Effector CD8-positive, alpha-beta T cell (primary cell): ENCODE measurements at places on chromosomes 1 and 21.

DNA sequence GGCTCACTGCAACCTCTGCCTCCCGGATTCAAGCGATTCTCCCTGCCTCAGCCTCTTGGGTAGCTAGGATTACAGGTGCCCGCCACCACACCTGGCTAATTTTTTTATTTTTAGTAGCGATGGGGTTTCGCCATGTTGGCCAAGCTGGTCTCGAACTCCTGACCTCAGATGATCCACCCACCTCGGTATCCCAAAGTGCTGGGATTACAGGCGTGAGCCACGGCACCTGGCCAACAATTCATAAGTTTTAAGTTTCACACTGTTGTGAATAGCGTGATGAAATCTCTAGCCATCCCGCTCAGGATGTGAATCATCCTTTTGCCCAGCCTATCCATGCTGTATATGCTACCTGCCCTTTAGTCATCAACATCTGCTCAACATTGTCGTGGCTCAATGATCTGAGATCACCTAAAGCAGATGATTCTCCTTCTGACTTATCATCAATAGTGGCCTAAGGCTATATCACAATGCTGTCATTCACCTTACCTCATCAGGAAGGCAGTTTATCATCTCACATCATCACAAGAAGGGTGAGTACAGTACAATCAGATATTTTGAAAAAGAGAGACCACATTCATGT, 2.6 kb downstream of the PFDN2 start:
- no peak for DNase-seq

- no peak for DNase-seq
Measured at GRCh38 chr1:166796620-166797236, 42.5 kb upstream of the POGK start.

DNA sequence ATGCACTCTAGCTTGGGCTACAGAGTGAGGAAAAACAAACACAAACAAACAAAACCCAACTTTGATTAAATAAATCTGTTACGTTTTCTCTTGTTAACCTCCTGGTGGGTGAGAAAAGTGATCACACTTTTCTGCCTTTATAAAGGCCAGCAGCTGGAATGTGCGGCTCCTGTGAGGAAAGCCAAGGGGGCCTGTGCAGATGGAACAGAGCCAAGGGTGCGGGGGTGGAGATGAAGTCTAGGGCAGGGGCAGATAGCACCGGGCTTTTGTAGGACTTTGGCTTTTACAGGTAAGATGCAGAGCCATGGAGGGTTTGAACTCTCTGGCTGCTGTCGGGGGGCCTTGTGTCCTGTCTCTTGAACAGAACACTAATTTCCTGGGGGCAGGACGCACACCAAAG, 40.7 kb upstream of the GPR37L1 start:
- no peak for DNase-seq

DNA sequence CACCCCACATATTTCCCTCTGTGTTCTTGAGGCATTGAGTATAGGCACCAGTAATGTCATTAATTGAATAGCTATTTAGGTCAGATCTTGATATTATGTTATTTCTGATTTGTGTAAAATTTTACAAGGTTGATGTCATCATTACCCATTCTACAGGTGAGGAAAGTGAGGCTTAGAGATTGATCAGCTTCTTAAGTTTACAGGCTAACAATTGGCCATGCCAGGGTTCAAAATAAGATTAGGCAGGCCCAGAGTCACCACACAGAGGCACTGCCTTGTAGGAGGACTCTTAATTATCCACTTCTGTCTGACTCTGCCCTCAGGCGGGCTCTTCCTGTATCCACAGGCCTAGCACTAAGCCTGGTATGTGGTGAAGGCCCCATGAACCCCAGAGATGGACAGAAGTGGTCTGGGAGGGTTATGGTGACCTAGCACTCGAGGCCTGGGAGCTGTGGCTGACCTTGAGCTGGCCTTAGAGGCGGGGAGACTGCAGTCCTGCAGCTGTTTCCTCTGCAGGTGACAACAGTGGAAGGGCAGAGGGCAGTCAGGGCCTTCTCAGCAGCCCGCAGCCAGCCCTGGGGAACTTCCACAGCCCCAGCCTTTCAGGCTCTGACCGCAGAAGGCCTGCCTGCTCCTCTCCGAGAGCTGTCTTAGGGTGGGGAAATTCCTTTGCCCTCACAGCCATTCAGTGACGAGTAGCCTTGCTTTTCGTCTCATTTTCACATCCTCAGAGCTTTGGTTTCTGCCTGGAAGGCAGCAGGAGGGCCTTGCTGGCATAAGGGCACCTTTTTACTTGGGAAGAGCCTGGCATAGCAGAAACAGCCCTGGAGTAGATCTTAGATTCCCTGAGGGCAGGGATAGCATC, 12.2 kb downstream of the ZDHHC18 start:
- DNase-seq: no peak

GRCh38 chr1:8866173-8866791, 12.2 kb downstream of the ENO1 start:
- DNase-seq: no peak

DNA sequence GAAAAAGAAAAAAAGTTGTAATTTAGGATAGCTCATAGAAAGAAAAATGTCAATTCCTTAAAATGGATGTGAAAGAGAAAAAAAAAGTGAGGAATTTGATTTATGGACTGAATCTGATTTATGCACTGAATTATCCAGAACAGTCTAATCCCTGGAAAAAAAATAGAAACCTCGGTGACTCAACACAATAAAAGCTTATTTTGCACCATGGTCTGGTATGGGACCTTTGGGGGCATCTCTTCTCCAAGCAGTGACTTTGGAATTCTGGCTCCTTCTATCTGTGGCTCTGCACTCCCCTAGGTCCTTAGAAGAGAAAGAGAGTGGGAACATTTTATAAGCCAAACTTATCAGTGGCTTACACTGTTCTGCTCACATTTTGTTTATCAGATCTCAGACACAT, 471.7 kb upstream of the B3GALT2 start:
- no peak for DNase-seq

GRCh38 chr1:31981972-31982371, 31.7 kb upstream of the KHDRBS1 start:
- no peak for DNase-seq

GRCh38 chr1:168340781-168341482, 60.3 kb downstream of the TBX19 start:
- no peak for DNase-seq

DNA sequence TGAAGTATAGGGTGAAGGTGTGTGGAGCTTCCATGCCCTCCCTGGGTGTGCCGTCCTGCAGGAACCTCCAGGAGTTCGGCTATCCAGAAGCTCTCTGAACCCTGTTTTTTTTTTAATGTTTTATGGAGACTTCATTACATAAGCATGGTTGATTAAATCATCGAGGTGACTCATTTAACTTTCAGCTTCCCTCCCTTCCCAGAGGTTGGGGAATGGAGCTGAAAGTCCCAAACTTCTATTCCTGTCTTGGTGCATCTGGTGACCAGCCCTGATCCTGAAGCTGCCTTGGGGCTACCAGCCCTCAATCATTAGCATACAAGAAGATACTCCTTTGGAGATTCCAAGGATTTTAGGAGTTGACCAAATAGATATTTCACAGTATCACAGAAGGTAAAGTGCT, 9.5 kb downstream of the RRP15 start:
- no peak for DNase-seq

DNA sequence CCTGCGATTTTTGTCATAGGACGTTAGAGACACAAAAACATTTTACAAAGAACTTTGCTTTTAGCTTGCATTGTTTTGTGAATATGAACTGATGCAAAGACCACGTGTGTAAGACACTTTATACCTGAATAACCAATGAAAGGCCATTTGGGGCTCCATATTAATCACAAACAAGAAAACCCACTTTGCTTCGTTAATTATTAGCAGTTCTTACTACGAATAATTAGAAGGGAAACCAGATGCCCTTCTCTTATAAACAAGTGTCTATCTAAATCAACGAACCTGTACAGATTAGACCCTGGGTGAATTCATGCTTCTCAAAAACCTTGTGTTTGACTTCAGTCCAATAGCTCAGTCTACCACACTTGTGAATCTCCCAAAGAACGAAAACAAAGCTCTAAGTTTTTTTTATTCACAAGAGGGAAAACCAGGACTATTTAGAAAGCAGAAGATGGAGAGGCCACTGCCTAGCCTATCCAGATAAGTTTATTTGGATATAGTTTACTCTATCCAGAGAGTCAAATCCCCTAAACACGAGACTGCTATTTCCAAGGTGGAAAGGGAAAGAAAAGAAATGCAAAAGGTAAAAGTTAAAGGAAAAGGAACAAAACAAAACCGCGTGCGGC, 897 bp downstream of the CYYR1 start:
- DNase-seq: no peak

- DNase-seq: no peak
Measured at GRCh38 chr1:78586572-78586971, 33.7 kb upstream of the IFI44L start.

DNA sequence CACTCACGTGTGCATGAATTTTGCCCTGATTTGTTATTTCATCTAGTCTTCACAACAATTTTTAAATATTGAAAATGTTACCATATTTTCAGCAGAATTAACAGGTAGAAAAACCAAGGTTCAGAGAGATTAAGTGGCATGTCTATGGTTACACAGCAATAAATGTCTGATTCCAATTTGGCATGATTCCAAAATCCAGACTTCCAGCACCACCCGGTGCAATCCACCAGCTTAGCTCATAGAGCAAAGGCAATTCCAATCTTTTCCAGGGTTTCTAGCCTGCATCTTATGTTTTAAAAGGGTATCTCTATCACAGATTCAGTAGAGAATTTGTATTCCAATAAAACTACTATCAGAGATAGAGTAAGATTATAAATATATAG, 161.8 kb downstream of the TPR start:
- DNase-seq: no peak

DNA sequence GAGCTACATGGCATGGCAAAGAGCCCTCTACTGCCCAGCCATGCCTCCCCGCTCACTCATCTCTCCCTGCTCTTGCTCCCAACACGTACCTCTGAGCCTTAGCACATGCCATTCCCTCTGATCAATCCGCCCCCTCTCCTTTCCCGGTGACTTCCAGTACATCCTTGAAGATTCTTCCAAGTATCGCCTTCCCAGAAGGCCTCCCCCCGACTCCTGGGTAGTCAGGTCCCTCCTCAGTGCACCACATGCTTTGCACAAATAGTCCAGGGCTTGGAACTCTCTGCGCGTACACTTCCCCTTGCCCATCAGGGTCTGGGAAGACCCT, 77.0 kb upstream of the IFFO2 start:
- no peak for DNase-seq

DNA sequence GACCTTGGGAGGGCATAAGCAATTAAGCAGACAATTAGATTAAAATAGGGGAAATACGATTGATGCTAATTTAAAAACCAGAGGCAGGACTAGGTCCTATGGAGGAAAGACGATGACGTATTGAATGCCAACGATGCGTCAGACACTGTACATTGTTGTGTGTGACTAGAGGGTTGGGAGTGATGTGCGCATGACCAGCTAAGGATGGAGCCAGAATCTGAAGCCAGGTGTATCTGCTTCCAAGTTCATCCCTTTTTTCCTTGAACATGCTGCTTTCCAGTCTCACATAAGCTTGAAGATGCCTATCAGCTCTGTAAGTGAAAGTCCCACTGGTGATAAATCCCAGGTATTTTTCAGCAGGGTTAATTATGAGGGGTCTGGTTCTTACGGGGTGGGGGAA, 576.2 kb downstream of the MATN1 start:
- DNase-seq: no peak

- no peak for DNase-seq
Measured at GRCh38 chr1:57549300-57549699, 125.4 kb upstream of the DAB1 start.

DNA sequence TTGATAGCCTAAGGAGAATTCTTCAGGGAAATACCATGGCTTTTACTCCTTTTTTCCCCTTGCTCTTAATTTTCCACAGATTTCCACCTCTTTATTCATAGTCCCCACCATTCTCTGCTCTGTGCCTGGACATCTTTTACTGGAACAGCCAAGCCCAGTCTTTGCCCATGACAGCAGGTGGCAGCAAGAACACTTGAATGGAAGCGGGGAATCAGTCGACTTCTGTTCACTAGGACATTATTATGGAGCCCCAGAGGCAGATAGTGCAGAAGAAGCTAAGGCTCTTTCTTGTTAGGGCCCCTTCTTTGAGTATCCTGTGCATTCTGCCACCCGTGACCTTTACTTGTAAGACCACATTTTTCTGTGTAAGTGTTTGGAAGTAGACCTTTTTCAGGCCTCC, 6.3 kb downstream of the OR14I1 start:
- no peak for DNase-seq

- no peak for DNase-seq
Measured at GRCh38 chr1:8945568-8945967, at the start of gene CA6. CA6 (plus strand) TSS chr1:8945868; CDS start chr1:8945887, 19 bp downstream.

DNA sequence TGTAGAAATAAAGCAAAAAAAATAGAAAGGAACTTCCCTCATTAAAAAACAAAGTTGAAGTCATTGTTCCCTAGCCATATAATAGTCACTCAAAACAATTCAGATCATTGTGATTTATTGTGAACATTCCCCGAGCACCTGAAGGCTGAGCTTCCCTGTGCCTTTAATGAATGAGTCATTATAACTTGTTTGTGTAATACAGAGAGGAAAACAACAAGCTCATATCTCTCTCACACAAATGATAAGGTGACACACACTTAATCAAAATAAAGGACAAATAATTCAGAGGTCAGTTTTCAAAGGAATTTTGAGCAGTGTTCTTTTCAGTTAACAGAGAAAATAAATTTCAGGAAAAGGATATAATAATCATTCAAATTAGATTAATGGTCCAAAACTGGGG, 326.2 kb downstream of the DUSP10 start:
- no peak for DNase-seq

- DNase-seq: no peak
Measured at GRCh38 chr21:25615880-25616279, 8.6 kb upstream of the MRPL39 start.

DNA sequence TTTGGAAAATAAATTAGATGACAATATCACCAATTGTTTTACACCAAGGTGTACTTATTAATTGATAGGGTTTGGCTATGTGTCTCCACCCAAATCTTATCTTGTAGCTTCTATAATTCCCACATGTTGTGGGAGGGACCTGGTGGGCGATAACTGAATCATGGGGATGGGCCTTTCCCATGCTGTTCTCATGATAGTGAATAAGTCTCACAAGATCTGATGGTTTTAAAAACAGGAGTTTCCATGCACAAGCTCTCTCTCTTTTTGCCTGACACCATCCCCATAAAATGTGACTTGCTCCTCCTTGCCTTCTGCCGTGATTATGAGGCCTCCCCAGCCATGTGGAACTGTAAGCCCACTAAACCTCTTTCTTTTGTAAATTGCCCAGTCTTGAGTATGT, 131.0 kb upstream of the LMO4 start:
- no peak for DNase-seq

DNA sequence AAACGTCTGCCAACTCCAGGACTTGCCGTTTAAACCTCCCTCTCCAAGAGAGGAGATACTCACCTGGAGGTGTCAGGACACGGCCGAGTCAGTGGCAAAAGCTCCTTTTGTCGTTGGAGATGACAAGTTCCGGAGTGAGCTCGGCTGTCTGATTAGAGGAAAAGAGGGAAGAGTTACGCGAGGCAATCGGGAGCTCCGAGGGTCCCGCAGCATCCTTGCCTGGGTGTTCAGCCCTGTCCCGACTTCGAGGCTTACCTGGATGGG, 497 bp downstream of the ID3 start:
- DNase-seq: no peak

- DNase-seq: no peak
Measured at GRCh38 chr1:187471555-187471954, 642.8 kb downstream of the PLA2G4A start.

- no peak for DNase-seq
Measured at GRCh38 chr1:21157054-21157453, 19.6 kb downstream of the EIF4G3 start.

GRCh38 chr1:235843461-235843961, 23.2 kb downstream of the LYST start:
- no peak for DNase-seq

GRCh38 chr1:208190784-208191183, 53.4 kb downstream of the PLXNA2 start:
- no peak for DNase-seq
